ENCODE measurements at places on chromosomes 2 and 18.
A peak's percentile ranks its signal among the peaks of the same experiment; 100 is the strongest.

DNA sequence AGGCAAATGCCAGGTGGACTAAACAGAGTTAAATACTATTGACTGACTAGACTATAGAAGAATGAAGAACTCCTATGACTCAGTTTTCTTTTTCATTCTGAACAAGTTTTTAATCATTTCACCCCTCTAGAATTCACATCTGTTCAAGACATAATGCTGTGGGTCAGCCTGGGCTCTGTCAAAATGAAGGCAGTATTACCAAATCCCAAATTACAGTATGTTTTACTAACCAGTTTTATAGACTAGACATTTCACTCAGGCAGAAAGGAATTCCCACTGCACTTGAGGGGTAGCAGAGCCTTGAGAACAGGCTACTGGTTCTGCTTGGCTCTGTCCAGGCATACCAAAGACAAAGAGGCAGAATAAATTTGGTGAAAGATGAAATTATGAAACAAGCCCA, 511.7 kb downstream of the EPHA4 start:
- DNase-seq: no peak

DNA sequence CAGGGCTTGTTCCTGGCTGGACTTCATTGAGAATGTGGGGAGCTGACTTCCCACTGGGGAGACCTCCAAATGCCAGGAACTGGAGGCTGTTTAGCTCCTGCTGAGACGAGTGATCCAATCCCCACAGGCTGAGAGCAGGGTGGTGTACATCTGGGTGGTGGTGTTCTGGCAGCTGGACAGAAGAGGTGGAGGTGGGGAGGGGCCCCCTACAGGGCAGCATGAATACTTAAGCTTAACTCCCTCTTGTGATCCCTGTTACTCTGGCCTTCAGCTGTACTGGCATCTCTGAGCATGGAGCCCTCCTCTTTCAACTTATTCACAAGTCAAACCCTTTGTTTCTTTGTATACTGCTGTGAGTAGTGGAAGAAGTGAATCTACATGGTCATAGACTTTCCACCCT, 167.8 kb upstream of the LYPD1 start:
- DNase-seq: no peak

DNA sequence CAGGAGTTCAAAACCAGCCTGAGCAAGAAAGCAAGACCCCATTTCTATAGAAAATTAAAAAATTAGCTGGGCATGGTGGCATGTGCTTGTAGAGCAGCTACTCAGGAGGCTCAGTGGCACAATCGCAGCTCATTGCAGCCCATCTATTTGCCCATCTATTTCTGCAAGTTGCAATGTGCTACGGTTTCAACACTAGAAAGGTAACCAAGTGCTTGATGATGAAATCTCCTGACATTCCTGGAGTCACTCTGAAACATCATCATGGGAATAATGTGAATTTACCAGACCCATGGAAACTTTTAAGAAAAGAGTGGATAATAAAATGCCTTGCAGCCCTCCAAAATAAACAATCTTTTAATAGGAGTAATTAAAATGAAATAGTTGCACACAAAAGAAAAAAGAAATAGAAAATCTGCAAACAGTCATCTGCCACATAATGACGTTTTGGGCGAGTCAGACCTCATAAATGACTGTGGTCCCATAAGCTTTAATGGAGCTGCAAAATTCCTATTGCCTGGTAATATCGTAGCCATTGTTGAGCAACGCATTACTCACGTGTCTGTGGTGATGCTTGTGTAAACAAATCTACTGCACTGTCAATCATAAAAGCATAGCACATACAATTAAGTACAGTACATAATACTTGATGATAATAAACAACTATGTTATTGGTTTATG, 46.6 kb upstream of the AMMECR1L start:
- peak; percentile 85 for DNase-seq

- no peak for DNase-seq
Measured at GRCh38 chr18:79549638-79550000, 130.0 kb upstream of the CTDP1 start.

DNA sequence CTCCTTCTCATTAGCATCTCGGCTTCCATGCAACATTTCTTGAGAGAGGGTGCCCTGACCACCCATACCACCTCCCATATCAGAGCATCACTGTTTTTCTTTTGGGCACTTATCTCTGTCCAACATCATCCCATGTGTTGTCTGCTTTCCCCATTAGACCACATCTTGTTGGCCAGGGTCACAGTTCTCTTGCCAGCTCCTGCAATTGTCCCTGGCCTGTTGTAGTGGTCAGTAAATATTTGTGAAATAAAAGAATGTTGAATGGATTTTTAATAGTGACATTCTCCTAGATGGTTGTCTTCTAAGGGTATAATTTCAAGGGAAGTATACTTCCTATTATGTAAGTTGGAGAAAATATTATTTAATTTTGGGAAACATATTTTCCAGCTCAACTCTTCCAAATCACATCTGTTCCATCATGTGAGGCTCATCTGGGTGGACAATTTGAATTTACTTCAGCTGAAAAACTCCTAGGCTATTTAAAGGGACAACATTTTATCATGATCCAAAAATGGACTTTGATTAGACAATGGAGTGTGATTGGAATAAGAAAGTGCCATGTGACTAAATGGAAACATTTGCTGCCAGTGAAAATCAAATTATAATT, 83.0 kb downstream of the MOGAT1 start:
- DNase-seq: no peak

- peak; percentile 27 for DNase-seq
Measured at GRCh38 chr2:67286981-67287759, 110.0 kb upstream of the ETAA1 start.

GRCh38 chr2:212683346-212684097, 144.9 kb upstream of the ERBB4 start:
- DNase-seq: peak; percentile 33

DNA sequence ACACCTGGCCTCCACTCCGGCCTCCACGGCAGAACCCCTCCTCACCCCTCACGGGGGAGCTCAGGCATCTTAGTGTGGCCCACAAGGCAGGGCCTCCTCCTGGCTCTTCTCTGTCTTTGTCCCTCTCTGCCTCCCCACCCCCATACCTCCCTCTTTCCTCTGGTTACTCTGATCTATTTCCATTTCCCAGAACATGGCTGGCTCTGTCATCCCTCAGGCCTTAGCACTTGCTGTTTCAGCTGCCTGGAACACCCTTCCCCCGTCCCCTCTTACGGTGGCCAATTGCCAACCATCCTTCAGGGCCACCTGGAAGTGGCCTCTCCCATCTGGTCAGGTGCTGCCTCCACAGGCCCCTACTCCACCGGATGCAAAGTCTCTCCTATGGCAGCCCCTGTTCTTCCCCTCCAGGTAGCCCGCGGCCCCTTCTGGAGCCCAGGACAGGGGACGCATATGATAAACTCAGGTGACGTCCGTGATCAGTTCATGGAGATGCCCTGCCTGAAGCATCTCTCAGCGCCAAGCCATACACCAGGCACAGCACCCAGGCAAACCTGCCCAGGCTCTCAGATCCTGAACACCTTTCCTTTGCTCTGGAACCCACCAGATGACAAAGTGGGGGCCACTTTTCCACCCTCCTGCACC, 3.6 kb upstream of the ECEL1 start:
- DNase-seq: no peak

DNA sequence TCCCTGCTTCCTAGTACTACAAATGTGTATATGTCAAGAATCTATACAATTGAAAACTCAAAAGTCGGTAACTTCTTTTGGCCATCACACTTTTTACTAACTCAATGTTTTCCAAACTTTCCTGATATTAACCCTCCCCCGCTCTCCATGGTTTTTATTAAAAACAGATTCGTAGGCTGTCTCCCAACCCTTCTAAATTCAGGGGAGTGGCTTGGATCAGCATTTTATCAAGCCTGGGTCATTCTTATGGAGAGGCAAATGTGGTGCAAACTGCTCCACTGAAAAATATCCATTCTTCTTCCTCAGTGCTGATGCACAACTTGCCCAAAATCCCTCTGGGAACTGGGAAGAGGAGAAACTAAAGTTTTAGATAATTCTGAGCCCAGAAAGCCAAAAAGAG, 134.2 kb downstream of the RIF1 start:
- DNase-seq: no peak

- no peak for DNase-seq
Measured at GRCh38 chr18:10216791-10217190, 237.6 kb upstream of the APCDD1 start.

DNA sequence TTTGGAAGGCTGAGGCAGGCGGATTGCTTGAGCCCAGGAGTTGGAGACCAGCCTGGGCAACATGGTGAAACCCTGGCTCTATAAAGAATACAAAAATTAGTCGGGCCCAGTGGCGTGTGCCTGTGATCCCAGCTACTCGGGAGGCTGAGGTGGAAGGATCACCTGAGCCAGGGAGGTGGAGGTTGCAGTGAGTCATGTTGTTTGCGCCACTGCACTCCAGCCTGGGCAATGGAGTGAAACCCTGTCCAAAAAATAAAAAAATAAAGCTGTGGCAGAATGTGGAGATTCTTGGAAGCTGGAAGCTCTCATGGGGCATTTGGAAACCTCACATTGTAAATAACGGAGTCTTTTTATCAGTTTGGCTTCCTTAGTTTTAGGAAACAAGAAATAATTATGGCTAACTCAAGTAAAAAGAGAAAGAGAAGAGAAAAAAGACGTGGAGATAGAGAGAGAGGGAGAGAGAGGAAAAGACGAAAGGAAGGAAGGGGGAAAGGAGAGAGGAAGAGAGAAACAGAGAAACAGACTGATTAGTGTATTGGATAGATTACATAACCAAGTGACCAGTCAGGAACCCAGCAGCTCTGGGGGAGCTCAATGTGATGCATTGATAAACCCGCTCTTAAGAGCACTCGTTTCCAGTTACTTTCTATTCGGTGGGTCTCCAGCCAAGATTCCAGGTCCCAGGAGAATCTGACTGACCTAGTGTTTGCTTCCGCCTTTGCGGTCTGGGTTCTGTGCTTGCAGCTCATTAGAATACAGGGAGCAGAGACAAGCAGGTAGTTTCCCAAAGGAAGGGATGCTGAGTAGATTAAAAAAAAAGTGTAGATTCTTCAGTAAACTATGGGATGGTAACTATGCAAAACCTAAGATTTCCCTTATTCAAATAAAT, 1.1 kb upstream of the SPAST start:
- DNase-seq: peak; percentile 47

- DNase-seq: peak; percentile 38
Measured at GRCh38 chr2:180980943-180981911, 822 bp downstream of the UBE2E3 start.

DNA sequence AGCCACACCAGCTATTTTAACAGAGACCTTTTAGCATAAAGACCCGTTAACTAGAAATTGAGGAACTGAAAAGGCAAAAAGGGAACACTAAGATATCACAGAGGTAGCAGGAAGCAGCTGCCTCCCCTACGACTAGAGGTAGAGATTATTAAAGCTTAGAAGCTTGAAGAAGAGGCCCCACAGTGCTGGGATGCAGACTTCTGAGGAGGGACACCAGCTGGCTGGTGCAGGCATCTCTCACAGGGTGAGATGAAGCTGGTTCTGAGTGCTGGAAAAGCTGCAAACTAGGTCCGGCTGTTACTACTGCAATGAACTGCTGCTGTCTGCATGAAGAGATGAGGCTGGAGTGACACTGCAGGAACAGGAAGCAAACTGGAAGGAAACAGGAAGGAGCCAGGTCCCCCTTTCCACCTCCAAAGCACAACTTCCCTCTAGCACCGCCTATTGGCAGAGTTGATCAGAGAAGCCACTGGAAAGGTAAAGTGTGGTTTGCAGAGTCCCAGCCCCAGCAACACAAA, 61.2 kb upstream of the MRPS9 start:
- DNase-seq: no peak

DNA sequence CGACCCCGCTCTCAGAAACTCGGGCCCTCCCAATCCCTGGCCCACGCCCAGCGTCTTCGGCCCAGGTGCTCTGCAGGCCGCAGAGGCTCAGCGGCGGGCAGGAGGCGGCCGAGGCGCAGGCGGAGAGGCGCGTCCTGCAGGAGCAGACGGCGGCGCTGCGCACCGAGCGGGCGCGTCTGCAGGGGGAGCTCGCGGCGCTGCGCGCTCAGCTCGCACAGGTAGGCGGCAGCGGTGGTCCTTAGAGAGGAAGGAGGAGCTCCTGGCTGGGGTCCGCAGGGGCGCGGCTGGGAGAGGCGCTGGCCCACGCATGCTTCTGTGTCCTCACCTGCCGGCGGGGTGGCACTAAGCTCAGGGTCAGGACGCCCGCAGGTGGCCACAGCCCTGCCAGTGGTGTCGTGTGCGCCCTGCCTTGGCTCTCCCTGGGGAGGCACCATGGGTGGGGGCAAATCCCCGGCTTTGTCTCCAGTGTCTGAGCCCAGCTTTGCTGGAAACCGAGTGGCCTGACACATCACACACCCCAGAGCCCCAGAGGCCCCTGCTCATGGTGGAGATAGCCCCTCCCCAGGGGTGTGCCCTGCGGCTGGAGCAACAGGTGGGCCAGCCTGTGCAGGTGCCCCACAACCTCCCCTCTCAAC, 14.9 kb upstream of the SNED1 start:
- DNase-seq: peak; percentile 65

DNA sequence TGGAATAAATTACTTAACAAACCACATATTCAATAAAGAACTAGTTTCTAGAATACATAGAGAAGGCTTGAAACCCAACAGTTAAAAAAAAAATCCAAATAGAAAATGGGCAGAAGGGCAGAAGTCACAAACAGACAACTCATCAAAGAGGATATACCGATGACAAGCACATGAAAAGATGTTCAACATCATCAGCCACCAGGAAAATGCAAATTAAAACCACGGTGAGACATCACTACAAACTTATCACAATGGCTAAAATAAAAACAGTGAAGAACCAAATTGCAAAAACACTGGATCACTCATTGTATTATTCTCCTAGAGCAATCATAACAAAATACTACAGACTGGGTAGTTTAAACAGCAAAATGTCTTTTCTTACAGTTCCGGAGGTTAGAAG, 14.5 kb downstream of the SESTD1 start:
- no peak for DNase-seq

DNA sequence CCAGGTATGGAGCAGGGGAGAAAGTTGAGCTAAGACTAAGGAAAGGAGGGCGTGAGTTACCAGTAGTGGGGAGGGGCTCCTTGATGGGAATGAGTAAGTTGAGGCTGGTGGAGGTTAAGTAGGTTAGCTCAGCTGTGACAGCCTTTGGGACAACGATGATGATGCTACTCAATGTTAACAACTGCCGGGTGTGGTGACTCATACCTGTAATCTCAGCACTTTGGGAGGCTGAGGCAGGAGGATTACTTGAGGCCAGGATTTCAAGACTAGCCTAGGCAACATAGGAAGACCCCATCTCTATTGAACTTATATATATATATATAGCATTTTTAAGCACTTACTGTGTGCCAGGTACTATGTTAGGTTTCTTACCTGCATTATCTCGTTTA, 48.4 kb downstream of the HK2 start:
- no peak for DNase-seq

DNA sequence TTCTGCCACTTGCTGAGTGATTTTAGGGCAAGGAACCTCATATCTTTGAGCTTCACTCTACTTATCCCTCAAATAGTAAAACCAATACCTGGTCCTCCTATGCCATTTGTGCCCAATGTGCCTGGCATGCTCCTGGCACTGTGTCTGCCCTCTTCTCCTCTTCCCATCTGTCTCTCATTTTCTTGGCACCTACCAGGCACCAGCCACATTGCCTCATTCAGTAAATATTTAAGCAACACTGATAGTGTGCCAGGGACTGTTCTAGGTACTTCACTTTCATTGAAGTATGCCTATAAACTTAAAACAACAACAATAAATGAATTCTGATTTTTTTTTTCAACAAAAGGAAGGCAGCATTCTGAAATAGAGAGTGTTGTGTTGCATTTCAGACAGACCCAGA, 15.1 kb upstream of the BOD1L2 start:
- DNase-seq: no peak

All from epithelial cell of esophagus (primary cell).